Activated CD8-positive, alpha-beta T cell treated with anti-CD3 and anti-CD28 coated beads for 36 hours (primary cell): ENCODE measurements at places on chromosomes 1 and 21. TPM values are rescaled to one million over a fixed set of nuclear protein-coding genes. Genes with fewer than 3 reads are reported as not detected.

The SPRR4 gene
- total RNA-seq = not detected

The LAD1 gene
- not detected for total RNA-seq

The ANGPTL3 gene
- total RNA-seq = not detected

The KCNK1 gene
- not detected for total RNA-seq

The ASCL5 gene
- total RNA-seq = 0.29 TPM

The MYOM3 gene
- not detected for total RNA-seq

The KRTAP11-1 gene
- not detected for total RNA-seq

The ARMH1 gene
- total RNA-seq = 162 TPM

DNA sequence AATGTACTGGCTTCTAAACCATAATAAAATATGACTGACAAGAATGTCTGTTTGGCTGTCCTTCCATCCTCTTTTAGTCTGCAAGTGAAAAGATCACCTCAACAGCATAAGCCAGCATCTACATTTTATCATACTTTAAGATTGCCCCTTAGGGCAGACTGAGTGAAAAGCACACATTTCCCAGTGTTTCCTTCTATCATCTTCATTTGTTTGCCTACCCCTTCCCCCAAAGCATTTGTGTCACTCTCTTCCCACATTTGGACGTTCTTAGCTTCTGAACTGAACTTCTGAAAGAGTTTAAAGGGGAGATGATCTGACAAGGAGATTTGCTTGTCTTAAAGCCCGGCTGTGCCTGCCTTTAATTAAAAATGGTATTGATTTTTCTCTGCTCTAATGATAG lies 322.2 kb downstream of the SPATA17 start:
- H3K4me3 ChIP-seq = no peak overlapping the region
- no peak overlapping the region for H3K27ac ChIP-seq
- no peaks in the 10 kb centered on the region for H3K4me1 ChIP-seq
- no peak for DNase-seq
- no peaks in the 10 kb centered on the region for H3K36me3 ChIP-seq
- no peaks in the 10 kb centered on the region for H3K27me3 ChIP-seq

DNA sequence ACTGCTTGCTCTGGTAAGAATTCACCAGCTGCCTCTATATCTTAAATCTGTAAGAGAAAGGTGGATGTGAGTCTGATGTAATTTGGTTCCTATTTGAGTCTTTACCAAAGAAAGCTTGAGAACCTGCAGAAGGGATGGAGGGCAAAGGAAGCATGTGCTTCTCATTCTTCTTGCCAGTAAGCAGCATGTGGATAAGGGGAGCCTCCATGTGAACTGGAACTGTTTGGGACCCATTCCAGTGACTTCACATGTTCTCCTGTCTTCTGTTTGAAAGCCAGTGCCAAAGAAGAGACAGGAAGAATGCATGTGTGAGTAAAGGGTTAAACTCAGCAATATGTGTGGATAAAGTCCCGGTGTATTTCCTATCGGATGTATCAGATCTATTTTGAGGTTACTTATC lies 119.6 kb upstream of the ADGRL2 start:
- no peaks in the 10 kb centered on the region for H3K4me1 ChIP-seq
- H3K4me3 ChIP-seq = no peak overlapping the region
- H3K36me3 ChIP-seq = no peaks in the 10 kb centered on the region
- H3K27me3 ChIP-seq = no peaks in the 10 kb centered on the region
- H3K27ac ChIP-seq = no peak overlapping the region
- no peak for DNase-seq

DNA sequence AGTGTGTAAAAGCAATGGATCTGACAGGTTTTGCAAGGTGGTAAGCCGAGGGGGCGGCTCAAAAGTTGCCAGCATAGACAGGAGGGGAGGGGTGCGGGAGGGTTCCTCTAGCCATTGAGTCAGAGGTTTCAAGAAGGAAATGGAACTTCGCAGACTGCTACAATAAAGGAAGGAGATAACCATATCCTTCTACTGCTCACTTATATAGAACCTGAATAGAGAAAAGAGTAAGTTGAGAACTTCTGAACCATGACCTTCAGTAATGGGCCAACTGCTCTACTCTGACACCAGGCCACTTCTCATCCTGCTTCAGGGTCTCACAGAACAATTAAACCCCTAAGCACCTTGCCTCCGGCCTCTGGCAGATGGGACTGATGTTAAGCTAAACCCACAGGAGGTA lies 26.3 kb upstream of the BCAR3 start:
- peak overlapping the region; percentile 63 for H3K27ac ChIP-seq
- peaks cover 6% of the 10 kb centered on the region for H3K27me3 ChIP-seq
- no peaks in the 10 kb centered on the region for H3K36me3 ChIP-seq
- H3K4me3 ChIP-seq = no peak overlapping the region

- no peak for DNase-seq
- no peaks in the 10 kb centered on the region for H3K27me3 ChIP-seq
- peaks cover 49% of the 10 kb centered on the region for H3K4me1 ChIP-seq
- peaks cover 3% of the 10 kb centered on the region for H3K36me3 ChIP-seq
- no peak overlapping the region for H3K27ac ChIP-seq
Observed at GRCh38 chr1:229620876-229621275, 5.0 kb downstream of the TAF5L start.

DNA sequence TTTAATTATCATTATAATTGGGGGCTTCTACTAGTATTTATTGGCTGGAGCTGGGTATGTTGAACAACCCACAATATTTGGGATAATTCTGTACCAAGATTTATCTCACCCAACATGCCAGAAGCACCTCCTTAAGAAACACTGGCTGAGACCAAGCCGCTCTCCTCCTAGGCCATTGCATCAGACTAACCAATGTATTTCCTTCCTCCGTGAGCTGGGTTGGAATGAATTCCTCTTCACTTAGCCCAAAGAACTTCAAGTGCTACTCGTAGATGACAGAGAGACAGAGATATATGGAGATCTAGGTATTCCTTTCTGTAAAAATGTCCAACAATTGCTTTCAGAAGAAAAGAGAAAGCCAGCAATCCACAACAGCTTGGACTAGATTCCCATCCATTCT lies 87.2 kb upstream of the ETS2 start:
- no peaks in the 10 kb centered on the region for H3K27me3 ChIP-seq
- H3K27ac ChIP-seq = no peak overlapping the region
- H3K36me3 ChIP-seq = no peaks in the 10 kb centered on the region
- no peak for DNase-seq

- H3K27me3 ChIP-seq = no peaks in the 10 kb centered on the region
- H3K4me3 ChIP-seq = no peak overlapping the region
- no peak for DNase-seq
- H3K27ac ChIP-seq = peak overlapping the region; percentile 89
Observed at GRCh38 chr1:160605205-160605604, 25.9 kb upstream of the CD84 start.

- H3K4me3 ChIP-seq = no peak overlapping the region
- H3K36me3 ChIP-seq = peaks cover 39% of the 10 kb centered on the region
- no peaks in the 10 kb centered on the region for H3K27me3 ChIP-seq
- peak overlapping the region; percentile 42 for H3K27ac ChIP-seq
- H3K4me1 ChIP-seq = peaks cover 21% of the 10 kb centered on the region
Observed at GRCh38 chr1:36170643-36171412, 14.9 kb downstream of the MAP7D1 start.

- peaks cover 10% of the 10 kb centered on the region for H3K27me3 ChIP-seq
- no peaks in the 10 kb centered on the region for H3K4me1 ChIP-seq
- no peak overlapping the region for H3K4me3 ChIP-seq
- no peaks in the 10 kb centered on the region for H3K36me3 ChIP-seq
- DNase-seq = no peak
Observed at GRCh38 chr1:65894738-65895605, 102.3 kb downstream of the PDE4B start.

DNA sequence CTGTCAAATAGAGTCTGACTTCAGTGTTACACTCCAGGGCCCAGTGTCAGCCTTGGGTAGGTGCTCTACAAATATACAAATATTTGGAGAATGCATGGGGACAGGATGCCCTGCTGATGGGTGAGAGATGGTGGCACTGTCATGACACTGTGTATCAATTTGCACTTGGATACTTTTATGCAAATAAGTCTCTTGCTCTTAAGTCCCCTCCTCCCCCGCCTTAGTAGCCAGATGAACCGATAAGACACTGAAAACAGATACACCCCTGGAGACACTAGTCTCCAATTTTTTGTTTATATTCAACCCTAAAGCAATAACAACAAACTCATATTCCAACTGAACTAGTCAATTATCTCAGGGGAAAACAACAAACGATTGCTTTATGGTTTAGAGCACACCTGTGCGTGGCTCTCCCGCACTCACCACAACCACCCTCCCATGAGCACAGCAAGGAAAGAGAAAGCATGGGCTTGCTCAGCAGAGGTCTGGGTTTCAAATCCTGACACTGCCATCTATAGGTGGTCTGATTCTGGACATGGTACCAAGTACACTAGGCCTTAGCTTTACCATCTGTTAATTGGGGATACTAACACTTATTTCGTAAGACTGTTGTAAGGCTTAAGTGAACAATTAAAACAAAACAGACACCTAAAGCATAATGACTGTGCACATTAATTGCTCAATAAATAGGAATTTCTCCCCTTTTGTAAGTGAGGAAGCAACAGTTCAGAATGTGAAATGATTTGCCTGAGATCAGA lies 50.3 kb downstream of the HIVEP3 start:
- no peaks in the 10 kb centered on the region for H3K36me3 ChIP-seq
- H3K4me1 ChIP-seq = peaks cover 32% of the 10 kb centered on the region
- no peak overlapping the region for H3K27ac ChIP-seq
- H3K4me3 ChIP-seq = no peak overlapping the region

DNA sequence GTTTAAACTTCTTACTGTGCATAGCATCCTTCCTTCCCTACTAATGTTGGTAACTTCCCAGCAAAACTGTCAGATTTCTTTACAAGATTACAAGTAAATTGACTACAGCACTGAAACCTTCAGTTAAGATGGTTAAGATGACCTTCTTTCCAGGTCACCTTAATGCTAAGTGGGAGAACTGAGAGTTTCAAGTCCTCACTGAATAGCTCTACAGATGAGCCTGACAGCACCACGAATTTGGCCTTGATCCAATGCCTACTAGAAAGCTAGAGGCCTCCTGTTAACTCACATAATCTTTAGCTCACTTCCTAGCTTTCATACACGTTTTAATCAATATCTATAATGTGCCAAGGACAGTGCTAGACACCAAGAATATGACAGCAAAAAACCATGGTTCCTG lies 276.0 kb upstream of the PLD5 start:
- no peak overlapping the region for H3K4me3 ChIP-seq
- H3K4me1 ChIP-seq = no peaks in the 10 kb centered on the region
- H3K36me3 ChIP-seq = no peaks in the 10 kb centered on the region

DNA sequence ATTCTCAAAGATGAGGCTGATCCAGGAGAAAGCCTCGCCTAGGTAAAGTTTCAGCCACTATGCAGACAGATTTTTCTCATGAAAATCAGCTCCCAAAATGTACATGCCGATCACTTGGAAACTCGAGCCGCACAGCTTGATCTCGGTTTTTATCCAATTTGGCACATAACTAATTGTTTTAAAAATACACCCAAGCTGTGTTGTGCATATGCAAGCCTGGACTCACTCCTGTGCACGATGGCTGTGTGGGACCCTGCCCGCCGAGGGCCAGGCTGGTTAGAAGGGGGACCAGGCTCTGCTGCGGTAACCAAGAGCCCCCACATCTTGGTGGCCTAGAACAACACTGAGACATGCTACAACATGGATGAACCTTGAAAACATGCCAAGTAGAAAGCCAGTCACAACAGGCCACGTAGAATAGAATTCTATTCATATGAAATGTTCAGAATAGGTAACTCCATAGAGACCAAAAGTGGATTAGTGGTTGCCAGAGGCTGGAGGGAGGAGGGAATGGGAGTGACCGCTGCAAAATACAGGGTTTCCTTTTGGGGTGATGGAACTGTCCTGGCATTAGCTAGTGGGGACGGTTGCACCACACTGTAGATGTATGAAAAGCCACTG lies 16.1 kb upstream of the LDLRAP1 start:
- no peak for DNase-seq
- H3K27me3 ChIP-seq = no peaks in the 10 kb centered on the region
- H3K36me3 ChIP-seq = no peaks in the 10 kb centered on the region

DNA sequence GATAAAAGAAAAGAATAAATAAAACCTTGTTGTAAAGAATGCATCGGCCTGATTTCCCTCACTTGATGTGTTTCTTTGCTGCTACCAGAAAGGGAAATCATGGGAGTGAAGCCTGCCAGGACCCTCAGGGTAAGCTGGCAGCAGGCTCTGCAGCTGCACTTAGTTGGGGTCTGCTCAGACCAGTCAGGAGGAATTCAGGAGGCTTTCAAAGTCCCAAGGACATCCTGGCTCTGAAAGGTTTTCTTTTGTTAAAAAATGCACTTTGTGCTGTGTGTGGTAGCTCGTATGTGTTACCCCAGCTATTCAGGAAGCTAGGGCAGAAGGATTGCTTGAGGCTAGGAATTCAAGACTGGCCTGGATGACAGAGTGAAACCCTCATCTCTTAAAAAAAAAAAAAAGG lies 254.8 kb downstream of the ZNF648 start:
- H3K36me3 ChIP-seq = no peaks in the 10 kb centered on the region
- H3K27ac ChIP-seq = no peak overlapping the region
- DNase-seq = no peak
- peaks cover 2% of the 10 kb centered on the region for H3K4me1 ChIP-seq
- H3K27me3 ChIP-seq = no peaks in the 10 kb centered on the region
- no peak overlapping the region for H3K4me3 ChIP-seq
